Bronchial epithelial cell (primary cell): ENCODE measurements at places on chromosomes 4 and X.

DNA sequence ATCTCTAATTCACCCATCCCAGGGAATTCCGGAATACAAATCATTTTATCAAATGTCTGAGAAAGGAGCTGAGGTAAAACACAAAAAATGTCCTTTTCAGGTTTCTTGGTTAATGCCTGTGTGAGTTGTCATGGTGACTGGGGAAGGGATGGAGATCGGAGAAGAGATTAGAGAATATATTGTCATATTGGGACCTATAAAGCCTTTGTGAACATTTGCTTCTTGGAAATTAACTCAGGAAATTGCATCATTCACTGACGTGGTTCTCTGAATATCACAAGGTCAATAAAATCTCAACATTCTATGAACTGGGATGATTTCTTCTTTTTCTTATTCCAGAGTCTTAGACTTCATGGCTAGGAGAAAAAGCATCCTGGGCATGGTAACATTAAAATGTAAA, 174.8 kb upstream of the GLRA2 start:
- no peak for DNase-seq

DNA sequence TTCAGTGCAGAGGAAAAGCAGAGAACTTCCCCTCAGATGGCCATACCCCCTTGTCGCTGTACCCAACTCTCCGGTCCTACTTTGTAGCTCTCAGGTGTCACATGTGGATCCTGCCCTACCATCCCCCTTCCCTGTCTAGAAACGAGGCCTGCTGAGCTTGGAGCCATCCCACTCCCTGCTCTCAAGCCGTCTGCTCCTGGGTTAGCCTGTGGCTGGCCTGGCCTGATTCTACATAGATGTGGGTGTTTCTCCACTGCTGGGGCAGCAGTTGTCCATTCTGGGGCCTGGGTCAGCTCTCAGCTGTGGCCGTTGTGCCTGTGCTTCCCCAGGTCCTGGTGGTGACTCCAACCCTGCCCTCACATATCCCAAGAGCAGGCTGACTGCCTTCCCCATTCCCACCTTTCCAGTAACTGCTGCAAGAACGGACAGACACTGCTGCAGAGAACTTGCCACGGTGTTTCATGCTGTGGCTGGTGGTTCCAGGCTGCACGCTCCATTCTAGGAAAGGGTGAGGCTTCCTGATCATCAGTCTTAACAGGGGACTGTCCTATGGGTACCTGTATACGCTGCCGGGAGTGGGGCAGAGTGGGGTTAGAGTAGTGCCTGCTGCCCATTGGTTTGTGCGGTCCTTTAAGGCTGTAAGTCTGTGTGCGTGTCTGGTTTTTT, 3.6 kb downstream of the IL9R start:
- no peak for DNase-seq

GRCh38 chrX:20046864-20047263, 56.0 kb upstream of the BCLAF3 start:
- peak; percentile 55 for DNase-seq

DNA sequence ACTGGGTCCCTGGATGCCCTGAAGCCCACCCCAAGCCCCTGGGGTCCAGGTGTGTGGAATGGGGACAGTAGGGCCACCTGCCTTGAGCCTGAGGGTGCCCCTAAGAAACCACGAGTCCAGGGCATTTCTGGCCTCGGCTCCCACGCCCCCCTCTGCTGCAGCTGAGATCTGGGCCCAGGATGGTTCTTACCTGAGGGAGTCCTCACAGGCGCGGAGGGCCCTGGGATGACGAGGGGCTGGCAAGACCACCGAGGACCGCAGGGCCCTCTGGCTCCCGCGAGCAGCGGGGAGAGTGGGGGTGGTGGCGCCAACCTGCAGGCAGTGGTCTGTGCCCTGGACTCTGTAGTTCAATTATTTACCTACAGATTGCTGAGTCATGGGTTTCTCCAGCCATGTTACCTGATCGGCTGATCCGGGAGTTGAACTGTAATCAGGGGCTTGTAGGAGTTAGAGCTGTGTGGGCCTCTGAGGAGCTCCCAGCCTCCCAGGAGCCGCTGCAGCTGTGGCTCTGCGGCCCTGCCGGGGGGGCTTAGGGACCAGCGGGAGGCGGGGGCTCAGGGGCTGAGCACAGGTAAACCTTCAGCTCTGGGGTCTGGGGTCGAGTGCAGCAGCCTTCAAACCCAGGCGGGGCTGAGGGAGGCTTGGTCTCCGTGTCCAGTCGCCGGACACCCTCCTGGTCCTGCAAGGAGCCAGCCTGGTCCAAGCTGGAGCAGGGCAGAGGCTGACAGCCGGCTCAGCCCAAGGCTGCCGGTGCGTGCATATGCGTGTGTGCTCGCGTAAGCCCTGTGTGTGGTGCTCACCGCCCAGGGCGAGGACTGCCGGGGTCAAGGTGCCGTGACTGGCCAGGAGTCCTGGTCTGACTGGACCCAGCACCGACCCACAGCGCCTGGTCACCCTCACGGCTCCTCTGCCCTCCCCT, at the start of gene SLC26A1:
Gene SLC26A1, minus strand, starts transcription at position 294 of the 919 bp plus-strand sequence. CDS start 1,701 bp downstream, outside the sequence.
- no peak for DNase-seq

- no peak for DNase-seq
Measured at GRCh38 chrX:132442691-132443090, 46.1 kb downstream of the MBNL3 start.

DNA sequence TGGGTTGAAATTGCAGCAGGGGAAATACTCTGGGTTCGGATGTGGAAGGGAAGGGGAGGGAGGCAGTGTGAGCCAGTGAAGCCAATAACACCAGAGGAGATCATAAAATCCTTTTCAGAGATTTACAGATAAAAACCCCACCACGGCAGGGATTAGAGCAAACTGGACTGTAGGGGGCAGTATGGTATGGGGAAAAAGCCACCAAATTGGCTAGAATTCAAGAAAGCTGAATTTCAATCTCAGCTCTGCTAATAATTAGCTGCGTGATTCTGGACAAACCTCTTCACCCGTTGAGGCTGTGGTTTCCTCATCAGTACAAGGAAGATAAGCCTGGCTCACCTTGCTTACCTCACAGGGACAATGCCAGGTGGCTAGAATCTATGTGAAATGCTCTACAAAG, 108.1 kb downstream of the ATG4A start:
- peak; percentile 25 for DNase-seq

- no peak for DNase-seq
Measured at GRCh38 chr4:167380964-167381363, 146.7 kb upstream of the SPOCK3 start.

GRCh38 chr4:173169178-173169427, 492 bp downstream of the GALNT7 start:
- no peak for DNase-seq

DNA sequence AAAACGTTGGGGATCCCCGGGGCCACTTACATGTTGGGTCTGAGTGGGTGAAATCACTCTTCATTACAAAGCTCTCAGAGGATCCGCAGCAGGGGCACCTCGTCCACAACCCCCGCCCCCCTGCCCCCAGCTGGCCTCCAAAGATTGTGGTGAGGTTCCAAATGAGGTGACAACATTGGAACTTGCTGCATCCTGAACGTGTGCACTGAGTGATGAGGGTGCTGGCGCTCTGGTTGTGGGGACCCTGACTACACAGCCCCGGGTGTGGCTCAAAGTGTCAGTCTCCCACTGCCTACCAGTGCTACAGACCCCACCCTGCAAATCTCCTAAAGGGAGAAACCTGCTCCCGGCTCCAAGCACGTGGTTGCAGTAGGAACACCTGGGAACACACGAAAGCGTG, 111.9 kb downstream of the PHKA2 start:
- DNase-seq, result no peak

GRCh38 chr4:130183096-130183495, 1087.1 kb downstream of the C4orf33 start:
- DNase-seq, result no peak

- no peak for DNase-seq
Measured at GRCh38 chr4:140242357-140243277, 88.6 kb upstream of the MAML3 start.

- DNase-seq, result peak; percentile 55
Measured at GRCh38 chr4:73870768-73871167, 1.6 kb downstream of the CXCL1 start.

GRCh38 chr4:14000091-14000814, 372.7 kb upstream of the BOD1L1 start:
- DNase-seq, result peak; percentile 66

DNA sequence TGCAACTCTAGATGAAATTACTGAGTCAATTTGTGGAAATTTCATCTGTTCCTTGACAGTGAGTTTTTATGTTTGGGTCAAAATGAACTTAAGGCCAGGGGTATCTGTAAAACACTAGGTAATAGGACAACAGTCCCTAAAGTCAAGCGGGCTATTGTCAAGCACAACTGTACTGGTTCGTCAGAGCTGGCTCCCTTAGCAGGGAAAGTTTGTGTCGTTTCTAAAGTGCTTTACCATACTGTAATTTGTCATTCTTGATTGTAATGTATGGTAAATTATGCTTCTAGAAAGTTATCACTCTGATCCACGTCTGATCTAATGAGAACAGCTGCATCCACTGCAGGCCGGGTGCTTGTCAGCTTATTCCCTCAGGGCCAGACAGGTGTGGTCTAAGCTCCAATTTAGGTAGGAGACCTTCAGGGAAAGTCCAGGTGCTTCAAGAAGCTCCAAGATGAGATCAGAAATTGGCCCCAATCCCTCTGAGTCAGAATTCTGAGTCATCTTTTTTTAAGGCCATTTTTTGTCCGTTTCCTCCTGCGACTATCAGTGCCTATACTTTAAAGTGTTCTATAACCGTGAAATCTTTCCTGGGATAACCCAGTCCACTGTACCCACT, 92.2 kb downstream of the PALLD start:
- DNase-seq, result peak; percentile 100

DNA sequence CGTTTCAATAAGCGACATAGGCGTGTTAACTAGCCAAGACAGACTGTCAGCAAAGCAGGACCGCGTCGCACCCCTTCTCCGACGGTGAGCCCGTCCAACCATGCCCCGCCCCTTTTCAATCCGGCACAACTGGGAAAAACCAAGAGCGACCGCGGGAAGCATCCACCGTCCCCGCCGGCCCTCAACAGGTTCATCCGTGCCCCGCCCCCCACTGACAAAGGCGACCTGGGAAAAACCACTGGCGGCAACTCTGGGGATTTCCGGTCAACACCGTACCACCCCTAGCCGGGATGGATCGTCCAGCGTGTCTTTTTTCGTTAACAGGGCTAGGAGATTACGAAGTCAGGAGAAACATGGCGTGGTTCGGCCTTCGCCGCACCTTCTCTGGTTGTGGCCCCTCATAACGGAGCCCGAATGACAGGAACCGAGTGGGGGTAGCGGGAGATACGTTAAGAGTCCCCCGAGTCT, 377 bp downstream of the TIMM17B start:
- DNase-seq, result peak; percentile 48

DNA sequence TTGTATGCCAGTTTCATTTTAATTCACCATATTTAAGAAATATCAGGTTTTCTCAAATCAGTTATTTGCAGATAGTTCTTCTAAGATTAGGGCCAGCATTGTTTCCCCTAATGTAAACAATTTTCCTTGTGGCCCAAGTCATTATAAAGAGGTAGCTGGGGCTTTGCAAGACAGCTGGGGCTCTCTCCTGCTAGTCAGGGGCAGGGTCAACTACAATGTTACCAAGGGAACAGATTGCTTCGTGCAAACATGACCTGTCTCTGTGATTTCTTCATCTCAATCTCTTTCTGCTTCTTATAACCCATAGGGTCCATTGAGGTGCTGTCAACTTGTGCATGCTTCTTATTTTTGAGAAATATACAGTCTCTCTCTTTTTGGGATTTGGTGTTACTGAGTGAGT, 12.1 kb downstream of the ARMCX6 start:
- no peak for DNase-seq
